ENCODE measurements at places on chromosomes 6 and 20.

DNA sequence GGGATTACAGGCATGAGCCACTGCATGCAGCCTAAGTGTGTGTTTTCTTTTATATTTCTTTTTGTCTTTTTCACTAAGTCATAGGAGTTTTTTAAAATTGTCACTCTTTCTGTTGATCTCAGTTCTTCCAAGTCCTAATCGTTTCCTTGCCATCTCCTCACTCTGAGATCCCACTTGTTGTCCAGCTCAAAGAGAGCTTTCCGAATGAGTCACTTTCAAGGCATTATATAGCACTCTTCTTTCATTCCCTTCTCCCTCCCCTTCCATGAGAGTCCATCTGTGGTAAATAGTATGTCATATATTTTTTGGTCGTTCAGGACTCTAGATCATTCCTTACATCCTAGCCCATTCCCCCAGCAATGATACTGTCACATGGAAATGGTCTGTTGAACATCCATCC, 4.3 kb downstream of the VAPB start:
- DNase-seq = no peak

DNA sequence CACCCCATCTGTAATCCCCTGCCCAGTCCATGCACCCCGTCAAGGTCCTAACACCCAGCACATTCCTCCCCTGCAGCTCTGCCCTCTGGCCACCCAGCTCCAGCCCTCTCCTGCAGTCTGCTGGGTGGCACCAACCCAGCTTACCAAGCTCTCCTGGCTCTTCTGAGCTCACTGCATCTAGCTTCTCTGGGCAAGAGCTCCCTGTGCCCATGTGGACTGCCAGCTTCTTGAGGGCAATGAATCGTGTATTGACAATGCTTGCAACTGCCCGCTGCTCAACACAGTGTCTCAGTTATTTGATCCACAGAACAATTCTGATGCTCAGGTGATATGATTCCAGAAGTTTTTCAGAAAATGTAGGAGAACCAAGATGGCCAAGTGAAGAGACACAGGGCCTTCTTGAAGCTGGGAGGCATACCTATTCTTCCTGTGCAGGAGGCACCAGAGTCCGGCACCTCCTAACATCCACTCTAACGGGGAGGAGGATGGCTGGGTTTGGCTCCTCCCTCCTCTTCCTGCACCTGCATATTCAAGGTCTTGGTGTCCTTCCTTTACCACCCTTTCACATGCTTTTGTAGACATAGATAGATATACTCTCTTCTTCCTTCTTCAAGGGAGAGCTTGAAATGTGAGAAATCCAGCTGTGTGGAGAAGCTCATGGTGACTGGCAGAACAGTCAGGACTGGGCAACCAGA, 85.6 kb downstream of the TRERF1 start:
- no peak for DNase-seq

DNA sequence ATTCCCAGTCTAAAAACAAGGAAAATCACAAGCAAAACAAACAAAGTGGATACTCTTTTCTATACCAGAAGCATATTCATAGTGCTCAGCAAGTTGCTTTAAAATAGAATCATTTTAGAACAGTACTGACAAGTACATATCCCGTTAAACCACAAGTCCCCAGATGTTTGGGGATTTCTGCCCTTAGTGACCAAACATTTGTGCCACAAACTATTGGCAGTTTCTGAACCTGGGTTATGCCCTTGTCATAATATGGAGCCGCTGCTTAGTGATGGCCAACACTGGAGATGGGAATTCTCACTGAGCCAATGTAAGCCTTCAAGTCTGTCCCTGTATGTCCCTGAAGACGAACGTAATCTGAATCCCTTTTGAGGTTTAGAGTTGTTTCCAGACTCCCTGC, 436.7 kb upstream of the JAG1 start:
- no peak for DNase-seq

DNA sequence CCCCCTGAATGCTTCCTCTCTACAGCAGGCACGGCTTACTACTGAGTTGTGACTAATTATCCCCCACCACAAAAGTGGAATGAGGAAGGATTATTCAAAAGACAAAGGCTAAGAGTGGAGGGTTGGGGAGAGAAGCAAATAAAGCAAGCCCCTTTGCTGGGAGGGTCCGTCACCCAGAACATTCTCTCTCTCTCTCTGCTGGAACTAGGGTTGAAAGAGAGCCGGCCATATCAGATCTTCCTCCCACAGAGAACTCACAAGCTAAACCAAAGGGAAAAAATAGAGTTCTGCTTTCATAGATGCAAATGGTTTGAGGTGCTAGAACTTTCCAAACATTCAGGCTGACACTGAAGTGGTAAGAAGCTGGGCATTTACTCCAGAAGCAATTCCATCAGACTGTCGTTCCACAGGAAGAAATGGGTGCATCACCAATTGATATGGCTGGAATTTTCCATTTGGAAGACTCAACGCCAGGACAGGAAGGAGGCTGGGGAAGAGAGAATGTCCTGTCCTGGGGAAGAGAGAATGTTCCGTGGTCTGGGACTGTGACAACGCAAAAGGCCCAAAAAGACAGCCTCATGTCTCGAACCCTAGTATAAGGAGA, 7.9 kb downstream of the ZMYND8 start:
- no peak for DNase-seq

DNA sequence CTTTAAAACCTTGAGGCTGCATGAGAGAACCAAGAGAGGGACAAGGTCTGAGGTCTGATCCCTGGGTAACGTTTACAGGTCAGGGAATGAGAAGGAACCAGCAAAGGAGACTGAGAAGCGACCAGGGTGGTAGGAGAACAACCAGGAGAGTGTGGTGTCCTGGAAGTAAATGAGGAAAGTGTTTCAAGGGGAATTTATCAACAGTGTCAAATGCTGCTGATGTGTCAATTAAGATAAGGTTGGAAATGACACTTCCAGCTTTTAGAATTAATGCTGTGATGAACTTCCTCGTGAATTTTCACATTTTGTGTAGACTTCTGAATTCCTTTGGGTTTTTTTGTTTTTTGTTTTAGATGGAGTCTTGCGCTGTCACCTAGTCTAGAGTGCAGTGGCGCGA, 83.7 kb downstream of the CNBD2 start:
- no peak for DNase-seq

DNA sequence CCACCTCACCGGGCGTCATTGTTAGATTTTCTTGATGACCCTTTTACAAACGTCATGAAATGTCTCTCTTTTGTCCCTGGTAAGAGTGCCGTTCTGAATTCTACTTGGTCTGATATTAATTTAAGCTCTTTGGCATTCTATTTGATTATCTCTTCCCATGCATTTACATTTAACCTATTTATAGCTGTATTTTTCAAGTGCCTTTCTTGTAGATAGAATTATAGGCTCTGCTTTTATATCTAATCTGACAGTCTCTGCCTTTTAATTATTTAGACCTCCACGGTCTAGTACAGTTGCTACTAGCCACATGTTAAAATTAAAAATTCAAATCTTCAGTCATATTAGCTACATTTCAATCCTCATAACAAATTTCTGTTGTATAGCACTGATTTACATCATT, 12.6 kb downstream of the RAB22A start:
- DNase-seq = no peak

DNA sequence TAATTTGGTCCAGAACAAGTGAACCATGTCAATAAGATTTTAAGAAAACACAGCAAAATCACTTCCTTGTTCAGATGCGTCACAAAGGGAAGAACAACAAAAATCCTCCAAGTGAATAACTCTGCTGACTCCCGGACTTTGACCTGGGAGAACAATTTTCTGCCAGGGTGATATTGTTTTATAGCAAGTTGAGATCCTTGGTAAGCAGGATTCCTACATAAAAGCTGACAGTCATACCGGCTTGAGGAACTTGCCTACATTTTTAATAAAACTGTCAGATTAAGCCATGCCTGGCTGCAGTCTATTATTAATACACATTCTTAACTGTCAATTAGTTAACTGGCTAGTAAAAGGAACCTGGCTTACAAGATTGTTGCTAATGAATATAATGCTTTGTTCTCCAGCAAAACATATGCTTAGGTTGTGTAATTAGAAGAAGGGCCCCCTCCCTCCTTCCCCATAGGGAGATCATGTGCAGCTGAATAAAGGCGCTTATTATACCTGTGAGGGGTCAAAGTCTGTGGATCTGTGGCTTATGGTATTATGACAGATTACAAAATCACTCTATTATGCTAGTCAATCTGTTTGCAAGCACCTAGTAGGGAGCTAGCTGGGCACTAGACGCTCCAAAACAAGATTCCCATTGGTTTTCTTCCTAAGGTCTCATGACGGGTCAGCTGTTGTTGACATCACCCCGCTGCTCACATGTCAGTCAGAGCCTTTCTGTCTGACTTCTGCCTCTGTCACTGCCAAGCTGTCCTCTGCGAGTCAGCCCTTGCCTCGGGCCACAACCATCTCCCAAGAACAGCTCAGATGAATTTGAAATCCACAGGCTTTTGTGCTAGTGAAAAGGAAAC, 44.6 kb upstream of the SEC63 start:
- DNase-seq = no peak

DNA sequence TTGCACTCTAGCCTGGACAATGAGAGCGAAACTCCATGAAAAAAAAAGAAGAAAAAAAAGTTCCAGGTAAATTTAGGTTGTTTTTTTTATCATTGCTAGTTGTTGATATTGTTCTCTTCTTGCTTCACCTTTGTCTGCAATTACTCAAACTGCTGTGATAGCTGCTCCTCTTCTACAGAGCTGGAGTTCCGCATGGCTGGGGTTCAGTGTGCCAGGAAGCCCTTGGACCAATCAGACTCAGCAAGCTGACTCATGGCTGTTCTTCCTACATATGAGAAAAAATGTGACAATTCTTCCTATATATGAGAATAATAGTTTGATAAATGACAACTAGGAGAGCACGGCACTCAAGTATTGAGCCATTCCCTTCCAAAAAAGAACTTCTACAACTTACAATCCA, 28.4 kb downstream of the DPPA5 start:
- DNase-seq = no peak

DNA sequence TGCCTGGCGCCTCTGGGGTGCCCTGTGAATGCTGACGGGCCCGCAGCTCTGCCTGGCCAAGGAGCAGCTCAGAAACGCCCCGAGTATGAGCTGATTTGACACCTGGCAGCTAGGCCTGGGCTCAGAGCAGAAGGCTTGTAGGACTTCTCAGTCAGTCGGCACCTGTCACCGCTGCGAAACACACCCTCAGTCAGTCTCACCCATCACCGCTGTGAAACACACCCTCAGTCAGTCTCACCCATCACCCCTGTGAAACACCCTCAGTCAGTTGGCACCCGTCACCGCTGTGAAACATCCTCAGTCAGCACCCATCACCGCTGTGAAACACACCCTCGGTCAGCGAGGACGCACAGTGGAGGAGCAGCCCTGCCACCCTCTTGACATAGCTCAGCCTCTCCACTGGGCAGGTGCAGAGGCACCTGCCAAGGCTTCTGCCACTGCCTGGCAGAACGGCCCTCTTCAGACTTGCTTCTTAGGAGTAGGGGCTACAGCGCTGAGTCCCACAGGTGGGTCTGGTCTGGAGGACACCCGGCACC, 109.0 kb downstream of the PSMB1 start:
- DNase-seq = no peak

DNA sequence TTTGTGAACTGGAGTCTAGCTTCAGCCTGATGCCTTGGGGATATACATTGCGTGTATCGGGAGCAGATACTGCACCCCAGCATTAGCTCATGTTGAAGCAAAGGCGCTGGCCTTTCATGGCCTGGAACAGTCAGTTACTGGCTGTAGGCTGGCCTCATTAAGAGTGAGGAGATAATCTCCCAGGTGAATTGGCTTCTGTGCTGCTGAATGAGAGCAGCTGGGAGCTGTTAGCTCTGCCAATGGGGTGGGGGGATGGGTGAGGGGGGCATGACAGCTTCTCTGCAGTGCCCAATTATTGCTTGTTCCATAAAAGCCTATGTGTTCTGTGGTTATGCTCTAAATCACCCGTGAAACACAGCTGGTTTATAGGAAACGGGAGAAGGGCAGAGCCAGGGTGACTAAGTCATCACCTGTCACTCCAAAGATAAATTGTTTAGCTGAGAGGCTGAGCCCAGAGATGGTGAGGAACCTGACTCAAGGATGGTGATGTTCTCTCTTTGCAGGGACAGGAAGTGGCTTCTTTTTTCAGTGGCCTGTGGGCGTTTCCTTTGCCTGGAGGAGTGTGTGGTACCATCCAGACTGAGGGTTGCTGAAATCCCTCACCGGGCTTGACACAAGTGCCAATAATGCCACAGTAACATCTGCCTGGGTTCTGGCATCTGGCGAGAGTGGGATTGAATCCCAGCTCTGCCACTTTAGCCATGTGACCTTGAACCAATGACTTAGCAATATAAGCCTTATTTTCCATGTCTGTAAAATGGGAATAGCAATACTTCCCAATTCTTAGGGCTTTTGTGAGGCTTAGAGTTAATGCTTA, 170.8 kb downstream of the BCAS1 start:
- no peak for DNase-seq

- DNase-seq = no peak
Measured at GRCh38 chr20:11429168-11429567, 488.5 kb upstream of the BTBD3 start.

- no peak for DNase-seq
Measured at GRCh38 chr6:56649053-56649769, 6.5 kb upstream of the DST start.

Data from right atrium auricular region (tissue), 2 donors.